GM12891 (cell line): ENCODE measurements at places on chromosomes 16 and 17.

GRCh38 chr16:24013864-24014645, 178.3 kb downstream of the PRKCB start:
- peak; percentile 49 for DNase-seq

- no peak for DNase-seq
These were observed 49.8 kb downstream of the NDE1 start for GRCh38 chr16:15699819-15700218.

- DNase-seq = no peak
These were observed 138.2 kb downstream of the CMIP start for GRCh38 chr16:81582655-81583441.

DNA sequence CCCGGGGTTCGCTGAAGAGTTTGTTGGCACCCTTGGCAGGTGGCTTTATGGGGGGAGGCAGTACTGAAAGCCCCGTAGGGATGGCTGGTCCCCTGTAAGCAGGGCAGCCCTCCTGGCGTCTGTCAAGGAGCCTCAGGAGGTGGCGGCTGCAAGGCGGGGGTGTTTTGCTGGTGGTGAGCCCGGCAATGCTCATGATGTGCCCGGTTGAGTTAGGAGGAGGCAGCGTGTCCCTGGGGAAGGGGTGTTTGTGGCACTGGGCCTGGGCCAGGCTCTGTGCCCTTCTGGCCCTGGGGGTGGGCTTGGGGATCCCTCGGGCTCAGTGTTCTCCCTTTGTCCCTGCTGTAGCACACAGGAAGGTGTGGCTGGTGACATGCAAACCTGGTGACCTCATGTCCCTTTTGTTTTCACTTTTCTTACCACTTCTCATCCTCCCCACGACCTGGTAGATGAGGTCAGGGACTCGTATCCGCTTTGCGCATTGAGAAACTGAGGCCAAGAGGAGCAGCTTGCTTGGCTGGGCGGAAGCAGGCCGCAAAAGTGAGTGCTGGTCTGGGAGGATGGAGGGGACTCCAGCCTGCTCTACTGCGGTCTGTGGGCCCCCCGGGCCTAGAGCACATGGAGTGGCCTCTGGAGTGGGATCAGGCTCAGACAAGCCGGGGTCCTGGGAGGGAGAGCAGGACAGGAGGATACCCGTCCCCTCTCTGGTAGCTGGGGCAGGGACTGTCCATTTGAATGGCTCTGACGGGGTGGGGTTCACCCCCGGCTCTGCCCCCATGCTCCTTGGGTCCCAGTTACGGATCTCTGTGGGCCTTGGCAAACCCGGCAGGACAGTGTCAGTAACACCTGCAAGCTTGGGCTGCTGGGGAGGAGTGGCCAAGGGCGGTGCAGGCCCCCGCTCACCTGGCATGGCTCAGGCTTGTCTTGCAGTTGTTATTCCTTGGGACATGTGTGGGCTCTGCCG, 2.2 kb downstream of the SNN start:
- DNase-seq = no peak

DNA sequence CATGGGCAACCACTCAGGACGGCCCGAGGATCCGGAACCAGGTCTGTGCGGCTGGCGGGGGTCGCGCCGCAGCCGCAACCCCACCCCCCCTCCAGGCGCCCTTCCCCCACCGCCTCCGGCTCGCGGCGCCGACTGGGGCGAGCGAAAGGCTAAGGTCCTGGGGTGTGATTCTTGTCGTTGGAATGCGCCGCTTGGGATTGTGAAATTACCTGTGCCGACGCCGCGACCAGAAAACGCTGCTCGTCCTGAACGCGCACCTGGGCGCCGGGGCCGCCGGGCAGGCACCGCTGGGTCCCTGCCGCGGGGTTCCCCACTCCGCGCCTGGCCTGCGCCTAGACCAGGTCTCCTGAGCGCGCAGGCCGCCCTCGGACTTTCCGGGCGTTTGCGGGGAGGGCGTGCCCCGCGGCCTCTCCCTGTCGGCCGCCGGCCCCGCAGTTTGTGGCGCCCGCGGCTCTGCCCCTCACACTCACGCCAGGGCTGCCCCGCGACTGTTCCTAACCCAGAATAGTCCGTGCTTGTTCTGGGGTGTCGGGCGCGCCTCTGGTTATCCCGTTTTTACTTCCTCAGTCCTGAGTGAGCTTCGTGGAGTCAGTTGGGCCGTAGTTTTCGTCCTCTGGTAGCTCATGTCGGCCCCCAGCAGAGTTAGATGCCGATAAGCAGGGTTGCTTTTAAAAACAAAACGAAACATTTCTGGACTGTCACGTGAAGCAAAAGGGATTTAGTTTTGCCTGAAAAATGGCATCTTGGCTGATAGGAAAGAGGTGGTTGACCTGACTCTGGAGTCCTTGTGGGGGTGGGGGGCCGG, 147.2 kb downstream of the SPECC1 start:
- peak; percentile 41 for DNase-seq

GRCh38 chr17:60766778-60767190, 89.1 kb downstream of the BCAS3 start:
- no peak for DNase-seq

- DNase-seq = no peak
These were observed 16.0 kb downstream of the OMG start for GRCh38 chr17:31281061-31281460.

DNA sequence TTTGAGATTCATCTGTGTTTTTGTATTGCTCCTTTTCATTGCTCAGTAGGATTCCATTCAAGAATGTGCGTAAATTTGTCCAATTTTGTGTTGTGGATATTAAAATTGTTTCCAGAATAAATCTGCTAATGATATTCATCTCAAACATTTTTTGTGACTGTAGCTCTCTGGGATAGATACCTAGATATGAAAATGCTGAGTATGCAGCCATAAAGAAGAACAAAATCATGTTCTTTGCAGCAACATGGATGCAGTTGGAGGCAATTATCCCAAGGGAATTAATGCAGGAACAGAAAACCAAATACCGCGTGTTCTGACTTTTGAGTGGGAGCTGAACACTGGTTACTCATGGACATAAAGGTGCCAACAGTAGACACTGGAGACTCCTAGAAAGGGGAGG, 40.2 kb upstream of the ATF7IP2 start:
- DNase-seq = no peak
